ENCODE measurements at places on chromosomes 2 and 18. TPM values are rescaled to one million over a fixed set of nuclear protein-coding genes. Genes with fewer than 3 reads are reported as not detected.

DNA sequence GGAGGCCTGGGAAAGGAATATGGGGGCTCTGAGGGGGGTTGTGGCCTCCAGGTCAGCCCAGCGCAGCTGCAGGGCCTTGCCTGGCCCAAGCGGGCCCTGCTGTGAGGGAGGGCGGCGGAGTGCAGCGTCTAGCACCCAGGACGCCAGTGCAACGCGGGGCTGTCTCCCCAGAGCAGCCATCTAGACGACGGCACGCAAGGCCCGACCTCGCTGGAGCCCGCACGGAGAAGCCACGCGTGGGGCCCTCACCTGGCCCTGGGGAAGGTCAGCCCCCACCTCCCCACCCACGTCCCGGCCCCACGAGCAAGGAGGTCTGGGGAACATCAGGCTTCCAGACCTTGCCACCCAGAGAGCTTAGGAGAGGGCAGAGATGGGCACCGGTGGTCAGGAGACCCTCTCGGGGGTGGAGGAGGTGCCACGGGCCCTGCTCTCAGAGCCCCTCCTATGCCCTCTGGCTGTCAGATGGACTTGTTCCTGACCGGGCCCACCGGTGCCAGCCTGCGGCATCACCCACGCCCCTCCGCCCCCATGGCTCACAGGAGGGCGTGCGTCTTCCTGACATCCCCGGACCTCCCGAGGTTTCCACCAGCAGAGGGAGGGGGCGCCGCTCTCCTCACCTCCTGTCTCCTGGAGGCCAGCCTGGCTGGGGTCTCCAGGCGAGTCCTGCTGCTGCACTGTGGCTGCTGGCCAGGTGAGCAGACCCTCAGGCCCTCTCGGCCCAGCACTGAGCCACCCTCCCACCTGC lies 17.0 kb downstream of the GPR35 start:
- no peak for DNase-seq

DNA sequence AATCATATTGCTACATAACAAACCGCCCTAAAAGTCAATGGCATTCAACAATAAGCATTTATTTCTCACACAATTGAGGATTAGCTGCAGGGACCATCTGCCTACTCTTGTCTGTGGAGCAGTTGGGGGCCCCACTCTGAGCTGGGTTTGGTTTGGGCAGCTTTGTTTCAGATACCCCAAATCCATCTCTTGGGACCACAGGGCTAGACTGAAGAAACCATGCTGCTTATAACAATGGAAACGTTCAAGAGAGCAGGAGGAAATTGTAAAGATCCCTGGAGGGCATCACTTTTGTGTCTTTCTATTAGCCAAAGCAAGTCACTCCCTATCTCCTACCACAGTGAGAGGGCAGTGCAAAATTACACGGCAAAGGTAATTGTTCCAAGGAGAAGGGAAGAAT lies 146.5 kb upstream of the MGAT5 start:
- no peak for DNase-seq

- DNase-seq, result no peak
Measured at GRCh38 chr2:209321076-209321475, 102.8 kb upstream of the MAP2 start.

GRCh38 chr2:54471221-54471711 lies 15.1 kb downstream of the SPTBN1 start:
- peak; percentile 30 for DNase-seq

- no peak for DNase-seq
Measured at GRCh38 chr2:109379507-109379906, 234.3 kb downstream of the SEPTIN10 start.

DNA sequence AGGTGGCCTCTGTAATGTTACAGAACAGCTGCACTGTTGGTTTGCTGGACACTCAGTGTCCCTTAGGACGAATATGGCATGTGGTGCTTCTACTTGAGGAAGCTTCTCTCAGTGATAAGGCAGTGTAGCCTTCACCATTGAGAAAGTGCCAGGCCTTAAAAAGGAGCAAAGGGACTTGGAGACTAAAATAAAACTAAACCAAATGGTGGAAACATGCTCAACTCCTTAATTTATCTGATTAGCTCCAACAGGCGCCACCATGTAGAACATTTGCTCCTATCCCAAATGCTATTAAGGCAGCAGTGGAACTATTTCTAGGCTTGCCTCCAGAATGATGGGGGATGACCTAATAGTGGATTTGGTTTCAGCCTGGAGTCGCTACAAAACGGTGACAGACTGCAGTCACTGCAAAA lies 77.5 kb upstream of the MYL1 start:
- DNase-seq, result no peak

DNA sequence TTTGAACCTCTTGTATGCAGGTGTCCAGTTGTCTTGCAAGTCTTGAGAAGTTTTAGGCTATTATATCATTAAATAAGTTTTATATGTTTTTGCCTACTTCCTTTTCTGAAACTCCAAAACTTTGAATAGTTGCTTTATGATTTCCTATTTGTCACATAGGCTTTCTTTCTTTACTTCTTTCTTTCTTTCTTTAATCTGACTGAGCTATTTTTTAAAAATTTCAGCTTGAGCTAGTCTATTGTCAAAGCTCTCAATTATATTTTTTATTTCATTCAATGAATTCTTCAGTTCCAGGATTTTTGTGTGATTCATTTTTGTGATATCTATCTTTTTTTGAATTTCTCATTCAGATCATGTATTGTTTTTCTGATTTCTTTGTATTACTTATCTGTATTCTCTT lies 102.1 kb upstream of the TMEM178A start:
- no peak for DNase-seq

- DNase-seq, result no peak
Measured at GRCh38 chr2:172084395-172084644, 987 bp upstream of the DLX1 start.

GRCh38 chr18:1078301-1078700 lies 173.6 kb downstream of the ADCYAP1 start:
- DNase-seq, result no peak

GRCh38 chr2:196336207-196336606 lies 164.8 kb upstream of the STK17B start:
- DNase-seq, result no peak

GRCh38 chr2:194385376-194385775 lies 1271.7 kb upstream of the SLC39A10 start:
- no peak for DNase-seq

GRCh38 chr2:48633143-48633542 lies 15.5 kb downstream of the GTF2A1L start:
- no peak for DNase-seq

Gene SNRNP200
- 58.1 TPM for total RNA-seq

Gene TGFA
- total RNA-seq, result 13.5 TPM
